Heart left ventricle (tissue), 16 donors: ENCODE measurements at places on chromosomes 12 and 14. TPM values are rescaled to one million over a fixed set of nuclear protein-coding genes. Genes with fewer than 3 reads are reported as not detected.

GRCh38 chr12:54294152-54294952 is 6.5 kb downstream of the NFE2 start:
- DNase-seq: peak; percentile 74

GRCh38 chr14:101991352-101991751 is 27.0 kb downstream of the DYNC1H1 start:
- DNase-seq: no peak

GRCh38 chr14:52926953-52927352 is 23.9 kb downstream of the FERMT2 start:
- no peak for DNase-seq

DNA sequence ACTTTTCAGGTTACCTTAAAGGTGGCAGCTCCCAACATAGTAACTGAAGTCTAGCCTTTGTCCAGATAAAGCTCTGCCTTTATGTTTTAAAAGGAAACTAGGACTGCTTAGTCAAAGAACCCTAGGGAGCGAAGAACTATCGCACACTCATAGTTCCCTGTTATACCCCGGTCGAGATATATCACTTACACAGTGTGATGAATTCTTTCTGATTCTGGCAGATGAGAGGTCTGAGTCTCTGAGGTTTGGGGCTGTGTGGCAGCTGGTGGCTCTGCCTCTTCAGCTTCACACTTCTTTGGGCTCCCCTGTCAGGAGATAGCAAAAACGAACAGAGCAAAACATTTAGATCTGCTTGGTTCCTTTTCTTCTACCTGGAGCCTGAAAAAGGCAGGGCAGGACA is 17.0 kb downstream of the ACIN1 start:
- no peak for DNase-seq

DNA sequence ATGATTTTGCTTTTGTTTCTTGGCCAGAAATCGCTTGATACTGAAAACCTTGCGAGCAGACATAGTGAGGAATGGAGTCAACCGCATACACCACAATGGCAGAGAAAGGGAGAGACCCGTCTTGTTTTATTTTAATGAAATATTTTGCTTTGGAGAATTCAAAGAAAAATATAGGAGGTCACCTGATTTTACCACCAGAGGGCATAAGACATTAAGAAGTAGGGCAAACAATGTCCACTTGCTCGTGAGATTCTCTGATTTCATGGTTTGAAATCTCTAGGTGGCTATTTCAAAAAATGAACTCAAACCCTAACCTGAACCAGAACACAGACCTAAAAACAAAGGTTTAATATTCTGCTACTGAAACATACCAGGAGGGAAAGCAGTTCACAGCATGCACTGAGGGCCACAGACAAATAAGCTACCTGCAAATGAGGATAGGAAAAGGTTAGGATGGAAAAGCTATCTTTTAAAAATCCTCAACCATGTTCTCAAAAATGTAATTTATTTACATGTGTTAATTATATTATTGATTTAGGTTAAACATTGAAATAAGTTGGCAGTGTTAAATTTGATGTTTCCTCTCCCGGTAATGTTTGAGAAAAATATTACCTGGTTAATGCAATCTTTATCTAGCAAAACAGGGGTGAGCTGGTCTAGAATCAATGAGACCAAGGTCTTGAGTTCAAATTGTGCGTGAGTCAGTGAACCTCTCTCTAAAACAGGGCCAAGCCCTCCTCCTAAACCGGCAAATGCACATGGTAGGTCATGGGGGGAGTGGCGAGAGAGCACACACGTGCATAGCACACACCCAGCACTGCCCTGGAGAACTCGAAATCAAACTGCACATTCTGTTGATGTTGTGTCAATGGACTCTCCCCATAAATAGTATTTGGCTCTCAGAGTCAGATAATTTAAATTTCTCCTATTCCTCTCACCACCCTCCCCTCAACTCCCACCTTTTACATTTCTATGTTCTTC is 12.5 kb downstream of the IFNG-AS1 start:
- DNase-seq: no peak

Gene TAS2R14
- total RNA-seq: 1.2 TPM

Gene ACTN1
- total RNA-seq: 110 TPM

DNA sequence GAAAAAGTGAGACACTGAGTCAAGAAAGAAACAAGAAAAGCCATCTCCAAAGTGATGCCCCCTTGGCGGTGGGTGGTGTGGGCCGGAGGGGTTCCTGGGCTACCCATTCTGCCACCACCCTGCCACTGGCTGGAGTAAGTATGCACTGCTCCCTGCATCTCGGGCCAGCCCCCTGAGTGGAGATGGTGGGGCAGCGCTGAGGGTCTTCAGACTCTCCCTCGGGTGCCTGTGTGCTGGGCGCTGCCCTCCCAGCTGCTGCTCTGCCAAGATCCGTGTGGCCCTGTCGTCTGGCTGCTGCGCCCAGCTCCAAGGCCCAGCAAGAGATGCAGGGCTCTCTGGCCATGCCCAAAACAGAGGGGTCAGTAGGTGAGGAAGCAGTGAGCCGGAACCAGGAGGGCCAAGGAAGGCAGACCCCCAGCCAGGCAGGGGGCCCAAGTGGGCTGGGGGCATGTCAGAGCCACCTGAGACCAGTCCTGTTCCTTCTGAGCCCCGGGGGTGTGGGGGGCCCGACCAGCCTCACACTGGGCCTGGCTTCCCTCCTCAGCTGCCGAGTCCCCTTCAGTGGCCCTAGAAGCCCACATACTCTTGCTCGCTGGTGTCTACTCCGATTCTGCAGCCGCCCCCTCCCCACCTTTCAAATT is 5.2 kb downstream of the GPR132 start:
- DNase-seq: no peak

- no peak for DNase-seq
Measured at GRCh38 chr12:108514468-108514972, 557 bp upstream of the FICD start.

DNA sequence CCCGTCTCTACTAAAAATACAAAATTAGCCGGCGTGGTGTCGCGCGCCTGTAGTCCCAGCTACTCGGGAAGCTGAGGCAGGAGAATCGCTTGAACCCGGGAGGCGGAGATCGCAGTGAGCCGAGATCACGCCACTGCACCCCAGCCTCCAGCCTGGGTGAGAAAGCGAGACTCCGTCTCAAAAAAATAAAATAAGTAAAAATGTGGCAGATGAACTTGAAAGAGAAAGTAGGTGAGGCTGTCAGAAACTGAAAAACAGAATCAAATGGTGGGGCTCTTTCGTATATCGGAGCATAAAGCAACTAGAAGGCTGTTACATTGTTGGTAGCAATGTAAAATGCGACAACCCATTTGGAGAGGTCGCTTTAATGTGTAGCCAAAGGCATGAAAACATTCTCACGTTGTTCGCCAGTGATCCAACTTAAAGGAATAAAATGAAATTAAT is 767 bp upstream of the CCNT1 start:
- DNase-seq: no peak

GRCh38 chr14:99734406-99735051 is 50.4 kb downstream of the CYP46A1 start:
- peak; percentile 26 for DNase-seq
